CD8-positive, alpha-beta memory T cell (primary cell): ENCODE measurements at places on chromosomes 3 and 15.

DNA sequence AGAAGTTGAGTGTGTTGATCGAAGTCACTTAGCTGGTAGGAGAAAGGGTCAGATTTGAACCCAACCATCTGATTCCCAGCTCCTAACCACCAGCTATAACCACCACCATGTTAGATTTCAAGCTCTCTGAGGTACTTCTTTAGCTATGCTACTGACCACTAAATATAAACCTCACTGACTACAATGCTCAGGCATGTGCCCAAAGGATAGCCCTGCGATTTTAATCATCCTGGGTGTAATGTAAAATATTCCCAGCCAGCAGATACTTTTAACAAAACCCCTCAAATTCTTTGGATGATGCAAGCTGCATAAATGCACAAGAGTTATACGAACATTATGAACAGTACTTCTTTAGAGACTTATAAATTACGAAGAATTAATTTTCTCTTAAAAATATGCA, 115.2 kb upstream of the TSC22D2 start:
- DNase-seq, result no peak

DNA sequence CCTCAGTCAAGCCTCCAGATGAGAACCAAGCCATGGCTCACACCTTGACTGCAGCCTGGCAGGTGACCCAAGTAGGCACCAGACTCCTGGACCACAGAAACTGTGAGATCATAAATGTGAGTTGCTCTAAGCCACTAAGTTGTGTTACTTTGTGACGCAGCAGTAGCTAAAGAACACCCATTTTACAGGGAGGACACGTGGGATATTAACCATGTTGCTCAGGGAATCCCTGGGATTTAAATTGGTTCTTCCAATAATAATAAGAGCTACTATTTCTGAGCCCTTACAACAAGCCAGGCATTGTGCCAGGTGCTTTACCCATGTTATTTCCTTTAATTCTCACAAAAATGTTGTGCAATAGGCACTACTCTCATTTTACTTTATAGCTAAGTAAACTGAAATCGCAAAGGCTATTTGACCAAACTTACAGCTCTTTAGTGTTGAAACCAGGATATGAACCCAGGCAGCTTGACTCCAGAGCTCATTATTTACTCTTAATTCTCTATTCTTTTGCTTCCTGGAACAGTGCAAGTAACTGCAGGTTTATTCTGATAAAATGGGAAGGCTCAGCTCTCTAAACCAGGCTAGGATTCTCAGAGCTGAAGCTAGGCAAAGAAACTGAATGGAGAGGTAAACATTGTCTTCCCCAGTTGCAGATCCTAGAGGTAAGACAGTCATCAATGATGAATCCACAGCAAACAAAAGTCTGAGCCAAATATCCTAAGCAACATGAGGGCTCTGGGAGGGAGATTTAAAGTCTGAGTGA, 294.4 kb downstream of the KBTBD8 start:
- no peak for DNase-seq

DNA sequence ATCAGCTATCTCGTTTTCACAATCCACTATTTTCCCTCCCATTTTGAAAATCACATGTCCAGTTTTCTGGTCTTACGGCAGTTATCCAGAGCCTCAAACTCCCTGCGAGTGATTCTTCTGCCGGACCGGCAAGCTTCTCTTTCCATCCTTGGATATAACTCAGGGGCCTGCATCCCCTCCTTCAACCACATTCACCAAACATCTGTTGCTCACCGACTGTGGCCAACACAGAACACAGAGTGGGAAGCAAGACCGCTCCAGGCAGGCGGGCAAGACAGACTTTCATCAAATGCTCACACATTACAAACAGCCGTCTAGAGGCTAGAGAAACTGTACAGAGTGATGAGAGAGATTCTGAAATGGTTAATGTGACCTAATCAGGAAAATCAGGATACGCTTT, 7.6 kb upstream of the SLC12A8 start:
- DNase-seq, result no peak

DNA sequence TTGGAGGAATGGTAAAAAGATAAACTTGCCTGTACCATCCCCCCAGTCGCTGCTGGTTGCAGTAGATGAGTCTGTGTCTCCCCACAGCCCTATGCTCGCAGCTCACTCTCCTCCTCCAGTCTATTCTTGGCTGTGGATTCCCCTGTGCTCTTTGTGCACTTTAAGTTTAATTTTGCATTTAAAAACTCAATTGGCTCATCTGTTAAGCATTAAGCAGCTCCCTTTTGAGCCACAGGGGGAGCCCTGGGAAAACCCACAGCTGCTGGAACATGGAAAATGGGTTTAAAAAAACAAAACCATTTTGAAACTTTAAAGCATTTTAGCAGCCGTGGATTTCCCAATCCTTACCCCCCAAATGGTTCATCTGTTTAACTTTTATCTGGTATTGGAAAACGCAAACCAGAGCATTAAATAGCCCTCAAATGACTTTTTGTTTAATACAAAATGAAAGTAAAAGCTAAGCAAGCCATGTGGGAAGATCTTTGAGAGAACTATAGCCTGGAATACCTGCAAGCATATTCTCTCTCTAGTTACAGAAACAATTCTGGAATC, 536.9 kb downstream of the ZIC1 start:
- no peak for DNase-seq

GRCh38 chr3:185717627-185718402, 107.0 kb downstream of the IGF2BP2 start:
- DNase-seq, result no peak

GRCh38 chr15:85582131-85583079, 202.0 kb downstream of the AKAP13 start:
- peak; percentile 40 for DNase-seq

- no peak for DNase-seq
These were observed 583 bp upstream of the RBSN start for GRCh38 chr3:15099364-15100098.

DNA sequence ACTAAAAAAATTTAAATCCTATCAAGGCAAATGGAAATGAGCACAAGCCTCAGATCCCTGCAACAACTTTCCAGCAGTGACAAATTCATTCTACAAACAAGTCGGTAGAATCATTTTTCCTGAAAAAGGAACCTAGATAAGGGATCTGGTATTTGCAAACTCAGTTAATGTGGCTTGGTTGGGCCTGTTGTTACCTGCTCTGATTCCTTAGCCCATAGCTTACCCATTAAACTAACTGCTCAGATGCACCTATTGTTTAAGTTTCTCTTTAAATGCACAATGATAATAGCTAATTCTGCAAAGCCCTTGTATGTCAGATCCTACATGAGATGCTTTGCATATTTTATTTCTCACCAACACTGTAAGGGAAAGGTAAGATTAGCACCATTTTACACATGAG, 377.4 kb upstream of the RGMA start:
- DNase-seq, result no peak

DNA sequence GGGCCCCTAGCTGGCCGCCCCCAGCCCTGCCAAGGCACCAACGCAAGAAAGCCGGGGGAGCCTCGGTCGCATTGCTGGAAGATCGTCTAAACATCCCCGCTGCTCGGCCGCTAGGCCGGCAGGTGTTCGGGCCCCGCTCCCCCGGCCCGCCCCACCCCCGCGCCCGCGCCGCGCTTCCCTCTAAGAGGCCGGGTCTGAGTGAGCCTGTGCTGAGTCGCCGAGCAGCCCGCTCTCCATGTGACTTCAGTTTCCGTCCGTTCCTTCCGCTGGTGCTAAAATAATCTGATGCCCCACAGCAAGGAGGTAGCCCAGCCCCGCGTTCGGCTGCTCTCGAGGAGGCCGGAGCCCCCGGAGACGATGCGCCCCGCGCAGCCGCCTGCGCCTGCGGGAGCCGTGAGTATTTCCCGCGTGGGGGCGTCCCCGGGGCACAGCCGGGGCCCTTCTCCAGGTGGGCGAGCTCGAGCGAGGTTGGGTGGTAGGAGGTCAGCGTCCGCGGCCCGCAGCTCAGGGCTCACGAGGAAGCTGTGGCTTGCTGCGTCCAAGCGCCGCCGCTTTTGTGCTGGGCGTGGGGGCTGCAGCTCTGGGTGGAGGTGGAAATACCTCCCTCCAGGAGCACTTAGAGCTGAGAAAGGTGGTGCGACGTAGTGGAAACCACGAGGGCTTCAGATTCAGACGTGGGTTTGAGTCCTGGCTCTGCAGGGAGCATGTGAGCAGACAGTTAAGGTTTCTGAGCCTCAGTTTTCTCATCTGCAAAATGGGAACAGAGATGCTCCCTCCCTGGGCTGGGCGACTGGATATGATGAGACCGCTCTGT, at the start of gene NRROS:
TSS of gene NRROS (plus strand) at position 212 of the 814 bp plus-strand sequence. CDS start 14,846 bp downstream, outside the sequence.
- DNase-seq, result peak; percentile 73

GRCh38 chr3:62835554-62836236, 39.5 kb downstream of the CADPS start:
- DNase-seq, result no peak

GRCh38 chr3:106473576-106474475, 605.0 kb upstream of the CBLB start:
- DNase-seq, result no peak

- no peak for DNase-seq
These were observed 142.9 kb upstream of the TP63 start for GRCh38 chr3:189488241-189488767.

DNA sequence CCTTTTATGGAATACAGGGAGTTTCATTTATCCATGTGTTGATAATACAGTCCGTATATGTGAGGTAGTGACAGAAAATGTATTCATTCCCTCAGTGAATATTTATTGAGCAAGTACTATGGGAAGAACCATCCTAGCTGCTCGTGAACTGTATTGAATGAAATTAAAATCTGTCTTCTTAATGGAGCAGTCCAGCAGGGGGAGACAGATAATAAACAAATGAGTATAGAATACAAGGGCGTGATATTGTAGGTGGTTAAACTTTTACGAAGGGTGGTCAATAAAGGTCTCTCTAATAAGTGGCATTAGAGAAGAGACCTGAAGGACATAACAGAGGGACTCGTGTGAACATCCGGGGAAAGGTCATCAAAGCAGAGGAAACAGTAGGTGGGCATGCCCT, 62.7 kb upstream of the OSTN start:
- no peak for DNase-seq

DNA sequence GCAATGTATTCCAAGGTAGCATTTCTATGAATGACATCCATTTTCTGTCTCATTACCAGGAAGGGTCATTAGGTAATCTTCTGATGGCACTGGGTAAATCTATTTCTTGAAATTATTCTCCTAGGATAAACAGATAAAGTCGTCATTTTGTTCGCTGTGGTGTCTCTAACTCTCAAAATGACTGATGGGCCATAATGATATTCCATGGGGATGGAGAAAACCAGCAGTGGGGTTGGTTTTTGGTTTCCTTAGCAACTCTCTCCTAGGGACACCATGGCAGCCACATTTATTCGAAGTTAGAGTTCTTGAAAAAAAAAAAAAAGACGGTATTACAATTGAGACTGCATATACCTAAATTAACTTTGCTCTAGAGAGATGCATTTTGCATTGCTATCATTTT, 231.3 kb upstream of the SLCO3A1 start:
- no peak for DNase-seq

DNA sequence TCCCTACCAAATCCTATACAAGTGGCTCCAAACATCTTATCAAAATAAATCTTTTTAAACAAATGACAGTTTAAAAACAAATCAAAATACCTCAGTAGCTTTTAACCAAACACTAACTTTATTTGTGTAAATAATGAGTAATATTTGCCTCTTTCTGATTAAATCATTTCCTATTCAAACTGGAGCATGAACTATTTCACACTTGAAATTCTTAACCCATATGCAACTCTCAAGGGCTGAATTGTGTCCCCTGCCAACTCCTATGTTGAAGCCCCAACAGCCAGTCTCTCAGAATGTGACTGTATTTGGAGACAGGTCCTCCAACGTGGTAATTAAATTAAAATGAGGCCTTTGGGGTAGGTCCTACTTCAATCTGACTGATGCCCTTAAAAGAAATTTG, 55.9 kb upstream of the MCTP2 start:
- no peak for DNase-seq

DNA sequence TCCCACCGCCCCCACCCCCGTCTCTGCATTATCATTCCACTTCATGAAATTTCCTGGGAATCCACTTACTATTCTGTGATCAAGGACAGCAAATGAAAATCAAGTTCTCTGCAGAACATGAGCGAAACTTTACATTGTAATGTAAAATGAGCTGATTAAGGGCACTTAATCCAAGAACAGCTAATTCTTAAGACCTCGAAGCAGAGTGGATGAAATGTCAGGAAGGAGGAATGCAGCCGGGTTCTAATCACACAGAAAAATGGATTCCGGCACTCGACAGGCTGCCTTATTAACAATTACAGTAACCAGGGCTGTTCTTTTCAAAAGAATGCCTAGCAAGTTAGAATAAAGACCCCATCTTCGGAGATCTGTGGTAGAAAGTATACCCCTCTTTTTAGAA, 57.5 kb downstream of the RFTN1 start:
- DNase-seq, result no peak

DNA sequence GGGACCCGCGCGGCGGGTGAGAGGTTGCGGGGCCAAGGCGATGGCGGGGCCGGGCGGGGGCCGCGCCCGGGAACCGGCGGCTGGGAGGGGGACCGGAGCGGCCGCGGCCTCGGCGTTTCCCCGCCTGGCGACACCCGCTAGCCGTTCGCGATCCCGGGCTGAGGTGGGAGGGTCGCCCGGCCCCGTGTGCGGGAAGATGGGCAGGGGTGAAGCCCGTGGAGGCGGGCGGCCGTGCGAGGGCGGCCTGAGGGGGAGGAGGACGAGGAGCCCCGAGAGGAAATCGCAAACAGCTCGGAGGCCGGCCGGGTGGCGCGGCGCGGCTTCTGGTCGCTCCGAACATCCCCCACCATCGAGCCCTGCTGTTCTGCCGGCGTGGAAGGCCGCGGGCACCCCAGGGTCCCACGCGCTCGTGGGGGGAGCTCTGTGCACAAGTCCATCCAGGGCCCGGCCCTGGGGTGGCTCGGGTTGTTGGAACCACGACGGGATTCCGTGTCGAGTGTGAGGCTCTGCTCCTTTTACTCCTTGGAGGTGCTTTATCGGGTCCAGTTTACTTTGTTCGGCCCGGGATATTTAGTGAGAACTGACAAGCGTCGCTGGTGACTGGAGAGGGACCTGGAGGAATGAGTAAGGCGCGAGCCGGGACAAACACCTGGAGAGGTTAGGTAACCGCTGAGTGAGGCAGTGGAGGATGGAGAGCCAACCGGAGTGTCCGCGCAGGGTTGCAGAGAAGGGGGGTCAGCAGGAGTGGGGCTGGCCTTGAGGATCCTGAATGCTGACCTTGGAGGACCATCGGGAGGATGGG, 728 bp downstream of the CRTC3 start:
- DNase-seq, result peak; percentile 61
